ENCODE measurements at places on chromosomes 11 and 22.

- no peak for DNase-seq
Measured at GRCh38 chr11:19276859-19277808, 36.4 kb upstream of the E2F8 start.

DNA sequence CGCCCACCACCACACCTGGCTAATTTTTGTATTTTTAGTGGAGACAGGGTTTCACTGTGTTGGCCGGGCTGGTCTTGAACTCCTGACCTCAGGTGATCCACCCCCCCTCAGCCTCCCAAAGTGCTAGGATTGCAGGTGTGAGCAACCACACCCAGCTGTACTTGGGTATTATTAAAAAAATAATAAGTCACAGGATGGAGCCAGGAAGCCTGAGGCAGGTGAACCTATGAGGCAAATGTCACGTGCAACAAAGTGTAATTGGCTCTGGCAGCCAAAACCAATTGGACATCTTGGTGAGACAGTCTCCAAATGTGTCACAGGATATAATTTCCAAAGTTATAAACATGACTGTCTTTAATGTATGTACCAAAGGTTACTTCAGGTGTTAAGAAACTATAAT is 24.0 kb upstream of the MALAT1 start:
- no peak for DNase-seq

- peak; percentile 34 for DNase-seq
Measured at GRCh38 chr22:19626042-19626587, 88.2 kb upstream of the SEPTIN5 start.

DNA sequence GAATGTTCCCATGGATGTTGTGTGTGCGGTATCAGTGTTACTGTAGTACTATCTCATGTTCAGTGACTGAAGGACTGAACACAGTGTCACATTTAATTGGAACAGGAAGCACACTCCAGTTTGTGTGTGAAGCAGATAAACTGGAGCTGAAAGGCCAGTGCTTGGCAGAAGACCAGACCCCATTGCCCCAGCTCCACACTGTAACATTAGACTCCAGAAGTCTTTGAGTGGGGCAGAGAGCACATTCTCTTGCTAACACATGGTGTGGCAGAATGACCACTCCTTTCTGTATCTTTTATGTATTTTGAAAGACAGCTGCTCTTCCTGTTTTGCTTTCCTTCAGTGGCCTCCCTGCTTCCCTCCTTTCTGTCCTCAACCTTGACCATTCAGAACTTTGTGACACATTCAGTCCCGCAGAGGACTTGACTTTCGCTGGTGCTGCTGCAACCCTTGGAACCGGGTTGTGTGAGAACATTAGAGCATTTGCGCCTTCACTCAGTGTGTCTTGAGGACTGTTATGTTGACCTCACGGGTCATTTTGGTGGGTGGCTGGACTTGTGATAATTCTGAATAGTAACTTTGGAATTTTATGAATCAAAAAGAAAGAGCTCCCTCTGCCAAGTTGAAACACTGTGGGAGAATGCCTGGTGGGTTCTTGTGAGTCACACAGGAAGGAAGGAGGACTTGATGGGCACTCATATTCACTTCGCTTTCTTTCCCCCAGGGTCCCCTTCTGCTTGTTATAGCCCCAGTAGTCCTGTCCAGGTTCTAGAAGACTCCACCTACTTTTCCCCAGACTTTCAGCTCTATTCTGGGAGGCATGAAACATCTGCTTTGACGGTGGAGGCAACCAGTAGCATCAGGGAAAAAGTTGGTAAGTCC is 26.4 kb downstream of the AMOTL1 start:
- no peak for DNase-seq

DNA sequence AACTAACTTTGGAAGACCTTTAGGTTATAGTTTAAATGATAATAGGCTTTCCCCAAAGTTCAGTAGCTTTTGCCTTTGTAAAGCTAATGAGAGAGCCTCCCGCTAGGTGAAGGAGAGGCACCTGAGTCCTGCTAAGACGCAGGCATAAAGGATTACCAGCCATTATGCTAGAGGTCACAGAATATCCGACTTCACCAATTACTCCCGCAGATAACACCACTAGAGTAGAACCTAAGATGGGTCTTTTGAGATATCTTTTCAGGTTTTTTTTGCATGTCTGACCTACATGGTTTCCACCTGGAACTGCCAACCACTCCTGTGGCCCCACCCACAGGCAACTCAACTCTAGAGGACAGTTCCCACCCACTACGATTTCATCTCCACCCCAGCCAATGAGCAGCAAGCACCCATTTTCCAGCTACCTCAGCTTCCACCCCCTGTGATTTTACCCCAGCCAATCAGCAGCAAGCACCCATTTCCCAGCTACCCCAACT is 314.3 kb downstream of the BRD1 start:
- DNase-seq = no peak

- no peak for DNase-seq
Measured at GRCh38 chr11:5276697-5277096, 7.0 kb upstream of the HBE1 start.

DNA sequence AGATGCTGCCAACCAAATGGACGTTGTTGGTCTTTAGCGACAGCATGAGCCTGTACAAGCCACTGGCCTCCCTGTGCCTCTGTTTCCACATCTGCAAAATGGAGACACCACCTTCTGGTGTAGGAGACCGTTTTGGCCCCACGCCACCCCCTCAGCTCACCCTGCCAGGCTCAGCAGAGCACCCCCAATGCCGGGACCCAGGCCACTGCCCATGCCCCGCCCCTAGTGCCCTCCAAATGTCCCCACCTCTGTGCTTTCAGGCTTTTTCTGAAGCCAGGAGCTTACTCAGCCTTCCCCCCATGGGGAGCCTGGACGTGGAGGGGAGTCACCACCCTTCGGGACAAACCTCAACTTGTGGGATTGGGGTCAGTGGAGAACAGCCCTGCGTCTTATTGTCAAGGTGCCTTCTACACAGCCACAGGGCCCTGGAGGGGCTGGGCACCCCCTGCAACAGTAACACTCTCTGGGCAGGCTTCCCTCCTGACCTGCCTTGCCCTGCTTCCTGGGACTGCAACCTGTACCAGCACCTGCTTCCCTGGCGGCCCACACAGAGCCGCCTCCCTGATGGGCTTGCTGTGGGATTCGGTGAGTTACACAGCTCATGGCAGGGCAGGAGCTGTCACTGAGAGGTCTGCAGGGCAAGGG is 24.6 kb upstream of the RTL6 start:
- no peak for DNase-seq

DNA sequence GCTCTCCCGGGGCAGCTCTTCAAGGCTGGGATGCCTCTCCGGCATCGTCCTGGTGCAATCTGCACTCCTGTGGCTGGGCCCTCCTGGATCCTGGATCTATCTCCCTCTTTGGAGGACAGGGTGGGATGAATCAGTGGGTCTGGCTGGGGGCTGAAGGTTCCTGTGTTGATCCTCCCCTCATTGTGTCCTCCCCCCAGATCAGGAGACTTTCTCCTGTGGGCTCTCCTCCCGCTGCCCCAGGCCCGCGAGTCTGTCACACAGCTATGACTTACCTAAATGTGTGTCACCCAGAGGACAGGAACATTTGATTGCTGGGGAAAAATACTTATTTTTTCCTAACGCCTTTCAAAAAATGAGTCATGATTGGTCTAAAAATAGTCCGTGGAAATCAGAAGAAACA is 106.8 kb upstream of the NECTIN1 start:
- no peak for DNase-seq
